ENCODE measurements at places on chromosomes 12 and 14.

DNA sequence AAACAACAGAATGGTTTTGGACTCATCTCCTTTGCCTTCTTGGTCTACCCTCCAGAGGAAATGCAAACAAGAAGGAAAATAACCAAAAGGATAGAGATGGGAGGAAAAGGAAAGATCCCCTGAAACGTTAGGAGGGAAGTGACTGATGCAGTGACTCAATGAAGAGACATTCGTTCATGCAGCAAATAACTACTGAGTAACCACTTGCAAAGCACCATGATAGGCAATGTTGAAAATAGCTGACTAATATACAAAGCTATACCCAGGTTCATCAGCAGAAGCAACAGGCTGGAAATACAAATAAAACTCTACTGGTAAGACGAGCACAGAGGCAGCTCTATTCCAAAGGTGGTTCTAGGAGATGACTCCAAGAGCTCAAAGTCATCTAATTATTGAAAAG lies 41.8 kb downstream of the R3HDM2 start:
- no peak for DNase-seq

DNA sequence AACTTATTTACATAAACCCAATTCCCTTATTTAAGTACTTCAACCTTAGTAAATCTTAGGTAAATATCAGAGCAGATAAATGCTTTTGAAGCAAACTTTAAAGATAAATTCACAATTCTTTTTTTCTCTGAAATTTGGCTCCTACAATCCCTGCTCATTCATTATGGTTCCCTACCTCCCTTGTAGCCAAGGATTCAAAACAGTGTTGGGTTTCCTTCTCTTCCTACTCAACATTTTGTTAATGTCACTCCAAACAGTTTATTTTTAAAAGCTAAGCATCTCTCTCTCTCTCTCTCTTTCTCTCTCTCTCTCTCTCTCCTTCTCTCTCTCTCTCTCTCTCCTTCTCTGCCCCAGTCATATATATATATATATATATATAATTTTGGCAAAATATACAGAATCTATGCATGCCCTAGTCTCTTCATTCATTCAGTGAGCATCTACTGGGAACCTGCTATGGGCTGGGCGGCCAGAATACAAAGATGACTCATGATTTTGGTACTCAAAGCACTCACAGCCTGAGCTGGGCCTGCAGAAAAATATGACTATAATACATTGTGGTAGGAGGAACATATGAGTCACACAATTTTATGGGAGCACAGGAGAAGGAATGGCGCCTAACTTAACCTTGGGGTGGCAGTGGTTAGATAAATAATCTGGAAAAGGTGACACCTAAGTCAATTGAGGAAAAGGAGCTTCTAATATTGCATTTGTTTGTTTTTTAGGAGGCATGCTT lies 123.7 kb upstream of the DHRS4 start:
- no peak for DNase-seq

GRCh38 chr14:98633380-98633779 lies 638.6 kb downstream of the BCL11B start:
- DNase-seq, result no peak

GRCh38 chr14:60925286-60925685 lies 55.6 kb downstream of the TRMT5 start:
- DNase-seq, result no peak

GRCh38 chr14:69749956-69750355 lies 17.0 kb upstream of the SRSF5 start:
- DNase-seq, result no peak

DNA sequence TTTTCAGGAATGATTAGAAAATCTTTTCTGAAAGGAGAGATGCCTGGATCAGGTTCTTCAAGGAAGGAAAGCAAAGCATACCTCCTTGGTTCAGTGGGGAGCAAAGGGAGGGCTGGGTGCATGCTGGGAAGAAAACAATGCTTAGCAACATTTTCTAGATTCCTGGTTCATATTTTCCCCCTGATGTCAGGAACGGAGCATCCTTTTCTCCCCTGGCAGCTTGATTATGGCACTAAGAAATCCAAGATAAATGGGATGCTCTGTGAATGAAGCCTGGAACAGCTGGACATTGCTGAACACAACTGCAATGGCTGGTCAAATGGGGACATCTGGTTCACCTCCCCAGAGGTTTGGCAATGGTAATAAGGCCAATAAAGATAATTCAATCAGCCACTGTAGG lies 50.9 kb downstream of the KCNA5 start:
- DNase-seq, result no peak

DNA sequence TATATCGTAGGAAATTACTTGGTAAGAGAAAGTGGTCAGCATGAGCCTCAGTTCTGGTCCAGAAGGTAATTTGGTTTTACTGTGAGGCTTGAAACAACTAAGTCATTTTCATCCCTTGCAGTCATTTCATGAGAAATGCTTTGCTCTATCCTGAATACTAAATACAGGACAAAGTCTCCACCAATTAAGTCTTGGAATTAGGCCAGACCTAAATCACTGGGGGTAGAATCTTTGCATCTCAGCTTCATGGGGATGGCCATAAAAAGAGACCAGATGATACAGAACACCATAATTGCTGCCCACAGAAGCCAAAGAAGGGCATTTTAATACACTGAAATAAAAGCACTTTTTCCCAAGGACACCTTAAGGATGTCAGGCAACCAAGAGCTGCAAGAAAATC lies 277.9 kb upstream of the DCN start:
- DNase-seq, result no peak

- no peak for DNase-seq
These were observed 211.0 kb upstream of the NUDT4 start for GRCh38 chr12:93166541-93167307.

Measured in activated CD4-positive, CD25-positive, alpha-beta regulatory T cell treated with anti-CD3 and anti-CD28 coated beads, Interleukin-2, amount 50 U/mL, for 16 hours (primary cell).